ENCODE measurements at places on chromosomes 5 and 9.

- DNase-seq, result no peak
Measured at GRCh38 chr5:83417884-83418283, 53.7 kb upstream of the VCAN start.

- DNase-seq, result no peak
Measured at GRCh38 chr9:18421391-18421790, 52.6 kb upstream of the ADAMTSL1 start.

DNA sequence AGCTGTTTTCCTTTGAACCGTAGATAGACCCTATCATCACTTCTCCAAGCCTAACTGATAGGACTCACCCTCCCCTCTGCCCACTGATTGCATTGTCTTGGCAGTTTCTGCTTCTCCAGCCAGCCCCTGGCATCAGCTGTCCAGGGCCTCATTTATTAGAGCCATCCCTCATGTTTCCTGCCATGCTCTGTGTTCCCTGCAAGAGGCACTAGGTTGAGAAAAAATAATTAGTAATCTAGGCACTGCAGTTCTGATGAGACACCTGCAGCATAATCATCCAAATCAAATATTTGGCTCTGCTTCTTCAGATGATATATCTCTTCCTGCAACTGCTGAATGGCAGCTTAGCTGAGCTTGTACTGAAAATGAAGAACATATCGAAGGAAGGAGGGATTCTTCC is 303.0 kb upstream of the TLE4 start:
- DNase-seq, result no peak

- DNase-seq, result no peak
Measured at GRCh38 chr9:108586471-108587139, 269.2 kb downstream of the ACTL7B start.
